ENCODE measurements at places on chromosomes 16 and 17.

DNA sequence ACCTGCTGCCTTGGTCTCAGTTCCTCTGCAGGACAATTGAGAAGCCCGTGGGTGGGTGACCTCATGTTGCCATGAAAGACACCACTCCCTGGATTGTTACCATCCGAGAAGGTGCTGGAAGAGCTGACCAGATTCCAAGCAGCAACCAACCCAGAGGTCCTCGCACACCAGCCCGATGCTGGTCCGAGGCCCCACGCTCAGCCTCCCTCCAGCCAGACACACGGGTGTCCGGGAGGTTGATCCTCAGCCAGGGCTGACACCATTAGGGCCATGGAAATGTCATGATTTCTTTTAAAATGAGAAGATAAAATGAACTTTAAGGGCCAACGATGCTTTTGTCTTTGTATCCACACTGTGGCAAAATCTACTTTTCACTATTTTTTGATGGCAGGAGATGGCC, 242.3 kb downstream of the RBFOX3 start:
- no peak for DNase-seq

GRCh38 chr16:4094127-4094773, 22.0 kb downstream of the ADCY9 start:
- no peak for DNase-seq

DNA sequence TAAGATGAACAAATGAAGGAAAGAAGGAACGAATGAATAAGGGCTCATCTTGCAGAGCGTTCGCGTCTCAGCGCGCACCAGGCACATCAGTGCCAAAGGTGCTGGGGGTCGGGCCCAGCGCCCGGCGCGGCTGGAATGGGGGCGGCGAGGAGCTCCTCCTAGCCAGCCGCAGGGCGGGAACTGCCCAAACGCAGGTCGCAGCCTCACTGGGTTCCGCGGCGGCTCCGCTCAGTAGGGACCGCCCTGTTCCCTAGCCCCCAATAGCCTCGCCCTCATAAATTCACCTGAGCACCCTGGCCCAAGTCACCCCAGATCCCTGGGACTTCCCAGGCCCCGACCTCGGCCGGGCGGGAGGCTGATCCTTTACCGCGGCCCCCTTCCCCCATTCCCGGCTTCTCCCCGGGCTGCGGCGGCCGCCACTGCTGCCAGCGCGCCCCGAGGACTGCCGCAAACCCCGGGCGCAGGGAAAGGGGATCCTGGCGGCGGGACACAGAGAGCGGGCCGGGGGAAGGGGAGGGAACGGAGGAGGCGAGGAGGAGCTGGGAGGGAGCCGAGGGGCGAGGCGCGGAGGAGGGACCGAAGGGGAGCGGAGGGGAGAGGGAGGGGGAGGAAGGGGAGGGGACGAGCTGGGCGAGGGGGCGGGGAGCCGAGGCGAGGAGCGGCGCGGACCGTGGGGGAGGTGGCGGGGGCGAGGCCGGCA, 377 bp upstream of the CRHR1 start:
- no peak for DNase-seq

GRCh38 chr17:83006515-83007455, 72.6 kb upstream of the METRNL start:
- DNase-seq: no peak

GRCh38 chr17:50263331-50264262, 10.7 kb upstream of the TMEM92 start:
- no peak for DNase-seq

DNA sequence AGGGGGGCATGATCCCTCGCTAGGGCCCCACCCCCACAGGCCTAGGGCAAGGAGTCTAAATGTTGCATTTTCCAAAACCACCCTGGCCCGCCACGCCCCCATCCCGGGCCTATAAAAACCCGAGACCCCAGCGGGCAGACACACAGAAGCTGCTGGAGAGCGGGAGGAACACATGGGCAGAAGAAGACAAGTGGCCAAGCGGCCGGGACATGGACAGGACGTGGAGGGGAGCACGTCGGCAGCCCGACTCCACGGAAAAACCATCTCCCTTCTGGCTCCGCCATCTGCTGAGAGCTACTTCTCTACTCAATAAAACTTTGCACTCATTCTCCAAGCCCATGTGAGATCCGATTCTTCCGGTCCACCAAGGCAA, 34.1 kb upstream of the ENPP7 start:
- DNase-seq: no peak

DNA sequence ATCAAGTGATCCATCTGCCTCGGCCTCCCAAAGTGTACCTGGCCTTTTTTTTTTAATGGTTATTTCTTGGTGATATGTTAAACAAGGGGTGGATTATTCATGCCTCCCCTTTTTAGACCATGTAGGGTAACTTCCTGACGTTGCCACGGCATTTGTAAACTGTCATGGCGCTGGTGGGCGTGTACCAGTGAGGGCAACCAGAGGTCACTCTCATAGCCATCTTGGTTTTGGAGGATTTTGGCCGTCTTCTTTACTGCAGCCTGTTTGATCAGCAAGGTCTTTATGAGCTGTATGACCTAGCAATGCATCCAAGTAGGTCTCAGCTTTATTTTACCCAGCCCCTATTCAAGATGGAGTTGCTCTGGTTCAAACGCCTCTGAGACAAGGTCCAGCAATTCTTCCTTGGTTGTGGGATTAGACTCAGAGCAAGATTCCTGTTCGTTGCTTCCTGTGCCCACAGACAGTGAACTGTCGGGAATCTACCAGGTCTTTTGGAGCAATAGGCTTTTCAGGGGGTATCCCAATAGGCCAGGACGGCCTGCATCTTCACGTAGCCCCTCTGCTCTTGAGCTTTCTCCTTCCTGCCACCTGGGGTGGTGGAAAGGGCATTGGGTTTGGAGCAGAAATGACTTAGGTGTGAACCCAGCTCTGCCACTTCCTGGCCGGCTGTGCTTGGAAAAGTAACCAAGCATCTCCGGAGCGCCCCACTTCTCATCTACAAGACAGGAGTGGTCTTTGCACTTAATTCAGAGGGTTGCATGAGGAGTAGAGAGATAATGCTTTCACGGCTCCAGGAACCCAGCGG, 52.9 kb upstream of the SEC14L1 start:
- no peak for DNase-seq

- no peak for DNase-seq
Observed at GRCh38 chr17:80376531-80376930, 38.4 kb upstream of the ENDOV start.

All from fibroblast of skin of scalp (primary cell).